ENCODE measurements at places on chromosomes 13 and 19.

GRCh38 chr19:45049073-45049736 lies 10.4 kb downstream of the CLASRP start:
- peak overlapping the region; percentile 17 for H3K27ac ChIP-seq
- no peak for DNase-seq
- H3K36me3 ChIP-seq, result peaks cover 47% of the 10 kb centered on the region
- peaks cover 39% of the 10 kb centered on the region for H3K4me1 ChIP-seq
- no peaks in the 10 kb centered on the region for H3K27me3 ChIP-seq

DNA sequence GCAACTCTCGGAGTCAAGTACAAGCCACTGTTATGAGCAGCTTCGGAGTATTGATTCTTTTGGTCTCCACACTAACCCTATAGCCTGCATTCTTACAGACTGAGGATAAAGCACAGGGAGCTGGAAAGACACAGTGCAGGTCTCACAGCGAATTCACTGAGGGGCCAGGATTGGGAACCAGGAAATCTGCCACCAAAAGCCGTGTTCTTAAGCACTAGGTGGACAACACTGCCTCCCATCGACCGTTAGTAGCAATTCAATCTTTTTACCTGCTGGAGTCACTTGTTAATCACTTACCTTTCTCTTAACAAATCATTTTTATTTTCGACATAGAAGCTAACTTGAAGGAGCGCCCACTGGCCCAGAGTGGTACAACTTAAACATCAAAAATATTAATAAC lies 6.3 kb downstream of the PMIS2 start:
- H3K36me3 ChIP-seq, result no peaks in the 10 kb centered on the region
- no peak overlapping the region for H3K27ac ChIP-seq
- H3K4me1 ChIP-seq, result no peaks in the 10 kb centered on the region
- no peak overlapping the region for H3K4me3 ChIP-seq

GRCh38 chr13:79338343-79338742 lies 67.7 kb downstream of the RBM26 start:
- peaks cover 62% of the 10 kb centered on the region for H3K36me3 ChIP-seq
- H3K27ac ChIP-seq, result no peak overlapping the region
- DNase-seq, result no peak
- no peaks in the 10 kb centered on the region for H3K27me3 ChIP-seq

DNA sequence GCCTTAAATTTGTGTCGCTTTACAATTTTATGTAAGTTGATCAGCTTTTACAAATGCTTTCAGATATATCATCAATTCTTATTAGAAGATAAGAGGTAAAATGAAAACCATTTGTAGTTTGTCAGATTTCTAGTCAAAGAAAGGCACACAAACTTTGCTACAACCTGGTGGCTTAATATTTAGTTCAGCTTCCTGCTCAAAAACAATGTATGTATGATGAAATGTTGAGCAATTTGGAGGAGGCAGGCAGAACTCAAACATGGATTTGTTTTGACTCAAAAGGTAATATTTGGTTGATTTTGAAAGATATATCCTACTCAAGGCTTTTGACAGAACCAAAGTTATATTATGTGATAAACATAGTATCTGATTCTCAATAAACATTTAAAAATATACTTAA lies 24.2 kb downstream of the NEK5 start:
- H3K36me3 ChIP-seq, result no peaks in the 10 kb centered on the region
- H3K4me1 ChIP-seq, result no peaks in the 10 kb centered on the region

DNA sequence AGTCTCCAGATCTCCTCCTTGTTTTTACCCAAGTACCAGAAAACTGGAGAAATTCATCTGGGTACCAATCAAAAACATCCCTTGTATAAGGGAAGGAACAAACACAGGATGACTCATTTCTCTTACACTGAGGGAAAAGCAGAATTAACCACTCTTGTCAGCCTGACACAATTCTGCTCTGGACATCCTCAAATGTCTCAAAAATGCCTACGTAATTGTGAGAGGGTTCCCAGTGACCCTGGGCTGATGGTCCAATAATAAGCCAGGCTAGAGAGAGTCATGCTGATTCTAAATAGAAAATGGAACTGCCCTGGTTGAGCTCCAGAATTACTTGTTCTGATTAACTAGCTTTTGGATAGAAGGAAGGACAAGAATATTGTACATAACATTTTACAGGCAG lies 14.5 kb downstream of the ZNF708 start:
- no peak for DNase-seq
- H3K36me3 ChIP-seq, result peaks cover 10% of the 10 kb centered on the region
- H3K27me3 ChIP-seq, result no peaks in the 10 kb centered on the region
- peak overlapping the region; percentile 31 for H3K27ac ChIP-seq
- peaks cover 33% of the 10 kb centered on the region for H3K4me1 ChIP-seq
